ENCODE measurements at places on chromosomes 1 and 21.

GRCh38 chr1:21854751-21855131, 42.7 kb downstream of the LDLRAD2 start:
- DNase-seq: no peak

DNA sequence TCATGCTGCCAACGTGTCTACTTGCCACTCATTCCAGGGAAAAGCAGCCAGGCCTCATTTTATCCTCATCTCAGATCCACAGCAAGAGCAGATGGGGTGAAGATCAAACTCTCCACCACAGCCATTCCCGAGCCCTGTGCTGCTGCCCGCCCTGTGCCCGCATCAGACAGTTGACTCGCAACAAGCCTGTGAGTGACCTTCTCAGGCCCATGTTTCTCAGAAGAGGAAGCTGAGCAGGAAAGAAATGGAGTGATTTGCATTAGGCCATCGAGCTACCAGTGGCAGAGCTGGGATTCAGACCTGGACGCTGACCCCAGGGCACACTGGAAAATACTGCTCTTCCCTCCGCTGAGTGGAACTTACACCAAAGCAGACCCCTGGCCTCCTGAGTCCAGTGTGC, 1.2 kb downstream of the CNR2 start:
- DNase-seq: no peak

DNA sequence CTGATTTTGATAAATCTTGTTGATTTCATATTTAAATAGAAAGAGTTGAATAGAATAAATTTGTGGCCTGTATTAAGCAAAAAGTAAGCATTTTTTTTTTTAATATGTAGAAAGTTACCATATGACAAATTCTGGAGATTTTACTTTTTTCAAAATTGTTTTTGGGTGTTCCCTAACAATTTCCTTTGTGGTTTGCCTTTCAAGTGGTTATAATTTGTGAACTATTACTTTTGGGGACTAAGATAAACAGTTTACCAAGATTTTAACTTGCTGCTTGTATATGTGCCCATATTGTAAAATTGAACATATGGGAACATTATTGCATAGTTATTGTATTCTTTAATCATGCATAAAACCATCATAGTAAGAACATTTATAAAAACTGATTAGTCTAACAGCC, 34.6 kb downstream of the SLC30A7 start:
- no peak for DNase-seq

DNA sequence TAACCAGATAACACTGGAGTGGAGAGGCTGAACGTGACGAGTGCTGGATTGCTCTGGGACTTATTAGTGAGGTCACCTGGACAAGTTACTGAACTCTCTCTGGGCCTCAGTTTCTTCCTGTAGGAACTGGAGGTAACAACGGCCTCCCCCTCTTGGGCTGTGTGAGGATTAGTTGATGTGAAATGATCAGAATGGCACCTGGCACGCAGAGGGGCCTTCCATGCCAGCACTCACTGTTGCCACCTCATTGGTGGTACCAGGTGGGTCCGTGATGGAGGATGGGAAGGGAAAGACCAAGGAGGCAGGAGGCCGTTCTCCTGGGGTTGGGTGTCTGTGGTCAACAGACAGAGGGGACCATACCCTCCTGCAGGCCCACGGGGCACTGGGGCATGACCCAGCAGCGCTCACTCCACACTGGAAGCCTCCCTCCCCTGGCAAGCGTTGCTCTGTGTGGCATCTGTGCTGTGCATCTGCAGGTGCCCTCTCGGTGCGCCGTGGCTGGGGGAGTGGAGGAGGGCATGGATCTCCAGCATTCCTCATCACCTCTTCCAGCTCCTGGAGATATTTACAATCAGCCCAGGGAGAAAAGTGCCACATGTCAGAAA, 349.5 kb upstream of the VAMP3 start:
- no peak for DNase-seq

GRCh38 chr1:89732643-89733222, 88.1 kb upstream of the LRRC8D start:
- DNase-seq: no peak

- DNase-seq: no peak
Measured at GRCh38 chr1:101086783-101087182, 61.2 kb upstream of the DPH5 start.

GRCh38 chr21:44295163-44295573, 4.7 kb upstream of the PFKL start:
- DNase-seq: no peak

DNA sequence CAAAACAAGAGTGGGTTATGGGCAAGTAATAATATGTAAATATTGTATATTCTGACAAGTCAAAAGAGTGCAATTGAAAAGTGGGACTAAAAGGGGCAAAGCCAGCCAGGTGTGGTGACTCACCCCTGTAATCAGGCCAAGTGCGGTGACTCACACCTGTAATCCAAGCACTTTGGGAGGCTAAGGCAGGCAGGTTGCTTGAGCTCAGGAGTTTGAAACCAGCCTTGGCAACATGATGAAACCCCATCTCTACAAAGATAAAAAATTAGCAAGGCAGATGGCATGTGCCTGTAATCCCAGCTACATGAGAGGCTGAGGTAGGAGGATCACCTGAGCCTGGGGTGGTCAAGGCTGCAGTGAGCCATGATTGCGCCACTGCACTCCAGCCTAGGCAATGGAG, 304.0 kb downstream of the HHIPL2 start:
- DNase-seq: no peak

DNA sequence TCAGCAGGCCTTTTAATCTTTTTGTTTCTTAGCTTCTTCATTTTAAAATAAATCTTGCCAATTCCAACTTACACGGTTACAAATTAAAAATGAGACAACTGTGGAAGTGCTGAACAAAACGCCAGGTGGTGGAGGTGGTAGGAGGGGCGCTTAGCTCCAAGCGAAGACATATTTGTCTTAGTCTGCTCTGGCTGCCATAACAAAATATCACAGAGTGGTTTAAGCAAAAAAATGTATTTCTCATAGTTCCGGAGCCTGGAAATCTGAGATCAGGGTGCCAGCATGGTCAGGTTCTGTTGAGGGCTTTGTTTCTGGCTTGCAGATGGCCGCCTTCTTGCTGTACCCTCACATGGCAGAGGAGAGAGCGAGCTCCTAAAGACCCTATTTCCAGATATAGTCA, 14.9 kb downstream of the IER5 start:
- DNase-seq: no peak

DNA sequence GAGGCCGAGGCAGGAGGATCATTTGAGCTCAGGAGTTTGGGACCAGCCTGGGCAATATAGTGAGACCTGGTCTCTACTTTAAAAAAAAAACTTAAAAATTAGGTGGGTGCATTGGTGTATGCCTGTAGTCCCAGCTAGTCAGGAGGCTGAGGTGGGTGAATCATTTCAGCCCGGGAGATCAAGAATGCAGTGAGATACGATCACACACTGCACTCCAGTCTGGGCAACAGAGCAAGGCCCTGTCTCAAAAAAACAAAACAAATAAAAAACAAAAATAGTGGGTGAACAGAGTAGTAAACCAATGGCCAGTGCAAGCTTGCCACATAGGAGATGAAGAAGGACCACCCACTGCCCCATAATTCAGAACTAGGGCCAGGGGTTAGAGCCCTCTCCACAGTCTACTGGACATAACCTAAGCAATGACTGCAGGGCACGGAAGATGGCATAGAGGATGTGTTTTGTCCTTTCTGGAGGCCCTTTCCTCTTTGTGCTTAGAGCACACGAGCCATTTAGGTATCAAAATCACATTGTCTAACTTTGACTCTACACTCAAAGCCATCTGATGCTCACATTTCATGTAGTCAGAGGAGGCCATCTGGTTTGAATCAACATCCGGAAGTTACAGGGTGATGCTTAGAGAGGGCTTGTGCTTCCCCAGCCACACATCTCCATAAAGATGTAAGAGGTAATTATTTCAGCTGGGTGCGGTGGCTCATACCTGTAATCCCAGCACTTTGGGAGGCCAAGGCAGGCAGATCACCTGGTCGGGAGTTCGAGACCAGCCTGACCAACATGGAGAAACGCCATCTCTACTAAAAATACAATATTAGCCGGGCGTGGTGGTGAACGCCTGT, 12.6 kb downstream of the CD2 start:
- no peak for DNase-seq

DNA sequence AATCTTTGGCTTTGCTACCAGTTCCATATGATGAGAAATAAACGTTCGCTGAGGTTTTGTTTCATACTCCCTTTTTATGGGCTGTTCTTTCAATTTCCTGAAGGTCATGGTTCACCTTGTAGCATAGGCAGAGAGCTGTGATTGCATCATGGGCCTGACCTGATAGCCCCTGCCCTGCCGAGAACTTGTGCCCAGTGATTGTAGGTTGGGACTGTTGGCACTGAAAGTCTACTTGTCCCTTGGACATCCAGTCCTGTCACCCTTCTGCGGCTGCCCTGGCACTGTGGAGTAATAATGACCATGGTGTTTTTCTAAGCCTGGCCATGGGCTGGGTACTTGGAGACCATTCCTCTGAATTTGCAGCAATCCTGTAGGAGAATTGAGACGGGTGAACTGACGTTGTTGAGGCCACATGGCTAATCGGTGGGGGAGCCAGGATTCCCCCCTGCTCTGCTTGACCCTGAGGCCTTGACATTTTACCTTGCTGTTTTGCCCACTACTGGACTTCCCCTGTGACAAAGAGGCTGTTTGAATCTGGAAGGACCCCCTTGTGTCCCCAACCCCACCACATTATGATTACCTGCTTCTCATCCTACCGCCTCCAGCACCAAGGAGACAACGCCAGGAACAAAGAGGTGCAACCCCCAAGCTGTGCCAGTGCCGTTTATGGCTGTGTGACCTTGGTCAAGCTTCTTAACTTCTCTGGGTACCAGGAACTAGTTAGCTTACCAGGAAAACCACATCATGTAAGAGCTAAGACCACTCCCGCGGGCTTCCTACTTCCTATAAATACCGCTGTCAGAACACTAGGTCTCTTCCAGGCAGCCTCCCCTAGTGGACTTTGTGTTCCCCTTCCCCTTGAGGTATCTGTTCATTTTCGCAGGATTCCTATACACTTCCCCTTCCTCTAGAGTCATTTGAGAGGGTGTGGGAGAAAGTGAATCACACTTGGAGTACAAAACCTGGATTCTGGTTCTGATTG, 23.4 kb downstream of the SESN2 start:
- no peak for DNase-seq

GRCh38 chr1:154320882-154321608, at the start of gene AQP10:
Gene AQP10, plus strand, starts transcription at chr1:154321093. Its CDS starts 63 bp downstream, at chr1:154321156.
- no peak for DNase-seq

GRCh38 chr1:223852337-223852736, 6.6 kb upstream of the TP53BP2 start:
- DNase-seq: no peak

DNA sequence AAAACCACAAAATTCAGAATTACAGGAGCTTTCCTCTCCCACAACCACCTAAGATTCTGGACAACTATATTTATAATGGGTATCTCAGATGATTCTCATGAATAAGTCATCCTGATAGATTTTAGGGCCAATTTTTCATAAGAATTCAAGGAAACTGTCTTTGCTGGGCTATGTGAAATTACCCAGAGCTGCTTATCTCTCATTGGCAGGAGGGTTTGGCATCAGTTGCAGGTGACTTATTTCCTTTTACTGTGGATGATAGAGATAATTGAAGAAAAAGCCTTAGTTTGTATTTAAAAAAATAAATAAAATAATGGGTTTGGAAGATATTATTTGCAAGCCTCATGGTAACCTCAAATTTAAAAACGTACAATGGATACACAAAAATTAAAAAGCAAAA, 38.2 kb upstream of the WDR26 start:
- DNase-seq: no peak

DNA sequence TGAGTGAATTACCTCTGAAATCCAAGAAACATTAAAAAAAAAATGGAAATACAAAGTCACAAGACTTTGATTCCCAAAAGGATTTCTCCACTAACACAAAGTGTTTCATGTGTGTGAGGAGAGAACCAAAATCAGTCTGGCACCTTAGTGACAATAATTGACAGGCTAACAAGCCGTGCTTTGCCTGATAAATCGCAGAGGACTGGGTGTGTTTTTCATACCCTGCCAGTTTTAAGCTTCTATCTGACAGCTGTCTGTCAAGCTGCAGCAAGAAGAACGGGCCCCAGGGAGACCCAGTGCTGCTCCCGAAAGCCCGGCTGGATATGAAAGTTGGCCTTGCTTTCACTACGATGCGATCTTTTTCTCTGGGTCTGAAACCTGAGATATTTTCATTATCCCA, 101.6 kb upstream of the KCNK2 start:
- DNase-seq: no peak

GRCh38 chr1:65688848-65689247, 103.8 kb upstream of the PDE4B start:
- DNase-seq: no peak

DNA sequence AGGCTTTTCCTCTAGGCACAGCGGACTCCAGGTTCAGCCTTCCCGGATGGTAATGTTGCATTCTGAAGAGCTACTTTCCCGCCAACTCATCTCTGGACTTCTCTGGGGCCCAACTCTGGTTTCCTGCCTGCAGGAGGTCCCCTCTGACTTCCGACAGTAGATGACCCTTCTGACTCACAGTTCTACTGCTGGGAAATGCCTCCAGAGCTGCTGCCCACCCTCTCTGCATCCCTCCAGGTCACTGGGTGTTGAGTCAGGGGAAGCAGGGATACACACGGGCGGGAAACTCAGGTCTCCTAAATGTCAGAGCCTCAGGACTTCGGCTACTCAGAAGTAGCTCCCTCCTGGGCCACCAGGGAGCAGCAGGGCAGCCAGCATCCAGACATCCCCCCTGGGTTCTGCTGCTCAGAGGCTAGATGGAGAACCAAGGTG, 2.1 kb upstream of the KIF21B start:
- DNase-seq: no peak

DNA sequence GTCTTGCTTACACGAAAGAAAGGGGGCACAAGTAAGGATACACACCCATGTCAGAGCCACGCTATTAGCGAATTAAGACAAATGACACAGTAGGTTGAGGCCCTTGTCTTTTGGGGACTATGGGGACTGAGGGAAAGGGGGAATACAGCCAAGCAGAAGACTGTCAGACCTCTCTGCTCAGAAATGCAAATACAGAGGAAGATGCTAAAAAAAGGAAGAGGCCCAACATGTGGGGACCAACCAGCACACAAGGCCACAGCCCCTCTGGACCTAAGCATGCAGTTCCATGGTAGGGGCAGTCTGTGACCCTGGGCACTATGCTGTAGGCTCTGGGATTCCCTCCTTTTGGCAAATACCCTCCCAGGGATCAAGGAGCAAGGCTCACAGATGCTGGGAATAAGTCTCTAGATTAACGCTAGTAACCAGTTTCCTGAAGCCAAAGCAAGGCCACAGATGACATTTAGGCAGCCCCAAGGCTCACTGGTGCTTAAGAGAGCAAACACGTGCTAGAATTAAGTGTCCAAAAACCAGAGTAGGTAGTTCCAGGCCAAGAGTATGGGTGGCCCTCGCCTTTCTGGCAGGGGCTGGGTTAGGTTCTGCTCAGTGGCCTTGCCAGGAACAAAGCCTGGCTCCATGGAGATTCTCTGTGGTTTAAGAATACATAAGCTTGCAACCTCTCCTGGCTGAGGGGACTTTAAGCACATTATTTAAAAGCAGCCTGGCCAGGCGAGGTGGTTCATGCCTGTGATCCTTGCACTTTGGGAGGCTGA, 38.2 kb downstream of the RABIF start:
- no peak for DNase-seq

GRCh38 chr1:225254676-225255075, 173.2 kb downstream of the LBR start:
- no peak for DNase-seq

- DNase-seq: no peak
Measured at GRCh38 chr21:31135531-31136184, 97.4 kb upstream of the KRTAP19-8 start.

Measured in anterior cingulate cortex (tissue), 58 donors.